ENCODE measurements at places on chromosomes 3 and 15. TPM values are rescaled to one million over a fixed set of nuclear protein-coding genes. Genes with fewer than 3 reads are reported as not detected.

Gene DNAH1
- 1.1 TPM for total RNA-seq

Gene ADGRG7
- not detected for total RNA-seq

Gene SLC28A1
- 0.05 TPM for total RNA-seq

Gene TRPM1
- not detected for total RNA-seq

Gene PLSCR5
- total RNA-seq: not detected

Gene DNAH12
- total RNA-seq: 0.19 TPM

Gene RFC4
- 73.6 TPM for total RNA-seq

Gene CCDC54
- not detected for total RNA-seq

Gene RAD54L2
- total RNA-seq: 4.0 TPM

Gene ZNF660
- total RNA-seq: not detected

Gene B3GNT5
- 16.9 TPM for total RNA-seq

Gene PRTG
- 8.2 TPM for total RNA-seq

Gene CYP19A1
- 0.15 TPM for total RNA-seq

Gene NCK1
- 27.8 TPM for total RNA-seq

Gene TGM5
- total RNA-seq: not detected

Gene MAP2K5
- 10.7 TPM for total RNA-seq

Gene ZIC4
- total RNA-seq: not detected

Gene MEGF11
- total RNA-seq: 0.66 TPM

Gene FBXL22
- 0.27 TPM for total RNA-seq

Gene IMPG2
- not detected for total RNA-seq

Gene CPLX3
- not detected for total RNA-seq

Gene FRMD5
- 4.1 TPM for total RNA-seq

Gene SLC2A2
- total RNA-seq: not detected

Gene GOLGA8R
- 0.27 TPM for total RNA-seq

Gene ST8SIA2
- 0.44 TPM for total RNA-seq

Gene AP3B2
- 0.40 TPM for total RNA-seq

Gene TRH
- total RNA-seq: not detected

Gene FOXB1
- not detected for total RNA-seq

Gene PLA2G4E
- not detected for total RNA-seq

Gene ADAMTS7
- 4.2 TPM for total RNA-seq

Data from A549 treated with CpdA at 1 μM for 4 hours (cell line).